ENCODE measurements at places on chromosomes 3 and 15.

GRCh38 chr15:82839136-82839535, 29.7 kb downstream of the WHAMM start:
- no peak for DNase-seq

DNA sequence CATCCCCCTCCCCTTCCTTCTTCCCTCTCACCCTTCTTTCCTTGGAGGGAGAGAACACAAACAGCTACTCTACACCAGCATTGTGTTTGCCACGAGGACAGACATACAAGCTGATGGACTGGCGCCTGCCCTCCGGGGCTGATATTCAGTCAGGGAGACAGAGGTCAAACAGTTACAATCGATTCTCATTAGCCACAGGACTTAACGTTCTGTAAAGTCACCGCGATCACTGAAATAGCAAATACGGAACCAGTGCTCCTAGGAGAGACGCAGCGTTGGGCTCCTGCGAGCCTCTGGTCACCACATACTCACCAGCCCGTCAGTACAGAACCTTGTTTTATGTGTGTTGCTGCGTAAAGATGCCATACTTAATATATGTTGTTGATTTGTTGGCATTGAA, 108.8 kb downstream of the LRRK1 start:
- no peak for DNase-seq

DNA sequence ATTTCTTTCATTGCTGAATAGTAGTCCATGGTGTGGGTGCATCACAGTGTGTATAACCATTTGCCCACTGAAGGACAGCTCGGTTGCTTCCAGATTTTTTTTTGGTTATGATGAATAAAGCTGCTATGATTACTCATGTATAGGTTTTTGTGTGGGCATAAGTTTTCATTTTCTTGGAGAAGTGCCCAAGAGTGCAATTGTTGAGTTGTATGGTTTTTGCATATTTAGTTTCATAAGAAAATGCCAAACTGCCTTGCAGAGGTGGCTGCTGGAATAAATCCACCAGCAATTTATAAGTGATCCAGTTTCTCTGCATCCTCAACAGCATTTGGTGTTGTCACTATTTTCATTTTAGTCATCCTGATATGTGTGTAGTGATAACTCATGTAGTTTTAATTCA, 8.4 kb upstream of the SPESP1 start:
- DNase-seq, result no peak

DNA sequence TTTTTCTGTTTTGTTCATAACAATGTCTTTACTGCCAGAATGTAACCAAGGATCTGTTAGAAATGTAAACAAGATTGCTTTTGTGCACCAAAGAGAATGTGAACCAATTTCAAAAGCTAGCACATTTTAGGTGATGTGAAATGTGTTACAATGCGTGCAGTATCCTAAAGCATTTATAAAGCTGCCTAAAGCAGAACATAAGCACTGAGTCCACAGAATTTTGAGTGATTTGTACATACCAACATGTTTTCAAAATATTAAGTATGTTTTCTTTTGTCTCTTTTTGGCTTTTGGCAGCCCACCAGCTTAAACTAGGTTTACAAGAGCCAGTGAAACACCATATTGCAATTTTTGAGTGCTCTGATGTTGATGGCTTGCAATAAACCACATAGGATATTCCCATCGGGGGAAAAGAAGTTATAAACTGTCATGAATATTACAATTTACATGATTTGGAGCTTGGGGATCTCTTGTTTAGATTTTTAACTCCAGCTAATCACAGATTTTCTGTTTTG, 364.0 kb downstream of the ZIC1 start:
- DNase-seq, result no peak

GRCh38 chr15:97598353-97598798, 362.1 kb upstream of the ARRDC4 start:
- DNase-seq, result no peak

- DNase-seq, result no peak
Observed at GRCh38 chr15:29062626-29063025, 176.9 kb downstream of the APBA2 start.

- peak; percentile 29 for DNase-seq
Observed at GRCh38 chr3:94036909-94037507, 8.6 kb upstream of the STX19 start.

DNA sequence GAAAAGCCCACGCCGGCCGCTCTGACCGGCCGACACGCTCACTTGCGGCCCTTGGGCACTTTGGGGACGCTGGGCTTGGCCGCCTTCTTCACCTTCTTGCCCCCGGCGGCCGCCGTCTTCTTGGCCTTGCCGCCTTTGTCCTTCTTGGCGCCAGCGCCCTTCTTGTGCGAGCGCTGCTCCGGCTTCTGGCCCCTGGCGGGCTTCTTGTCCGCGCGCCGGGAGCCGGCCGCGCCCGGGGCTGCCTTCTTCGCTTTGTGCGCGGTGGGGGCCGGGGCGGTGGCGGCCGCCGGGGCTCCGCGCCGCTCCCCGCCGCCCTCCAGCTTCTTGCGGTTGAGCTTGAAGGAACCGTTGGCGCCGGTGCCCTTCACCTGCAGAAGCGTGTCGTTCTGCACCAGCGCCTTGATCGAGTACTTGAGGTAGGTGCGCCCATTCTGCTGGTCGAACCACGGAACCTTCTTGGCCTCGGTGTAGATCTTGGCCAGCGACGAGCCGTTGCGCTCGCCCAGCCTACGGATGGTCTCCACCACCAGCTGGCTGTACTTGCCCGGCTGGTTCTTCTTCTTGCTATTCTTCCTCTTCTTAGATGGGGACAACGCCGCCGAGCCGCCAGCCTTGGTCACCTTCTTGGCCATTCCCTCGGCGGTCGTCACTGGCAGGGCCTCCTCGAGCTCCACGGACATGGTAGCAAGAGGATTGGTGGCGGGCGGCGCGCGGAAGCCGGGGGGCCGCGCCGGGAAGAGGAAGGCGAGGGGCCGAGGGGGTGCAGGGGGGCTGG, 36.7 kb downstream of the HMCES start:
- DNase-seq, result peak; percentile 33

- DNase-seq, result peak; percentile 41
Observed at GRCh38 chr15:60787837-60788691, 309.1 kb upstream of the ICE2 start.

- no peak for DNase-seq
Observed at GRCh38 chr15:39666677-39667076, 85.8 kb downstream of the THBS1 start.

DNA sequence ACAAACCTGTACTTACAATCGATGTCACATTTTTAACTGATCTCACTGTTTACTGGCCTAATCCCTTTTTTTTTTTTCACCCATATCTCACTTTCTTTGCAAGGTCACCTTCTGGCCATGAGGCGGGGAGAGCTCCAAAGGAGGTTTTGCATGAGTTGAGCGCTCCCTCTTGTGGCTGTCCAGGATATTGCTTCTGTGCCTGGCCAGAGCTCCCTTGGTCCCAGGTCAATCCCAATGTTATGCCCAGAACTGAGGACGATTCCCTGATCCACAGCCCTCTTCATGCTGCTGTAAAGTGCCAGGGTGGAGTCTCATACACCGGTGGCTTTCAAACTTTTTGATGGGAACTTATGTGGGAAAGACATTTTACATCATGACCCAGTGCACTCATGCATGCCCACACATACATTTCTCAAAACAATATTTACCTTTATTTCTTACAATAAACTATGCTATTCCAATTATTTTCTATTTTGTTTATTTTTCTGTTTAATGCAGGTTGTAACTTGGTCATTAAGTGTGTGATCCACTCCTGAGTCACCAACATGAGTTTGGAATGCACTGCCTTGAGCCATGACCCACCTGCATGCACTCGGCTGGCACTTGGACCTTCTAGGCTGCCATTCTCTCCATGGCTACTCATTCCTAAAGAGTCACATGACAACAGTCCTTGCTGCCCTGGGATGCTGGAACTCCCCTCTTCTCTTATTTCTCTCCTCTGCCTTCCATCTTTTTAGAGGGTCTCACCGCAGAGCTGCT, 9.6 kb upstream of the SST start:
- peak; percentile 71 for DNase-seq

- no peak for DNase-seq
Observed at GRCh38 chr3:43180694-43181093, 74.8 kb upstream of the POMGNT2 start.

DNA sequence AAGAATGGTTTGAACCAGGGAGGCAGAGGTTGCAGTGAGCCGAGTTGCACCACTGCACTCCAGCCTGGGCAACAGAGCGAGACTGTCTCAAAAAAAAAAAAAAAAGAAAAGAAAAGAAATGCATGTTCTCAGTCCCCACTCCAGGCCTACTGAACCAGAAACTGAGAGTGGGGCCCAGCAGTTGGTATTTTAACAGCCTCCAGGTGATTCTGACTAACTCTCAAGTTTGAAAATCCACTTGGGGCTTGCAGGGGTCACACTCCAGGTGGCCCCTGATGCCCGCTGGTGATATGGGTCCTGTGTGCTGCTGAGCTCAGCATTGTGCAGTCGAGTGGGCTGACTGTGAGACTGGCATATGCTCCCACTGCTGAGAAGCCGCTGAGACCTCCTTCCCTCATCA, 133.7 kb upstream of the C2CD4B start:
- DNase-seq, result no peak

GRCh38 chr3:116067326-116067725, 378.0 kb downstream of the LSAMP start:
- DNase-seq, result no peak

GRCh38 chr3:1079662-1080061, 13.2 kb upstream of the CNTN6 start:
- DNase-seq, result no peak

GRCh38 chr3:110686701-110687100, 384.9 kb upstream of the NECTIN3 start:
- DNase-seq, result no peak

DNA sequence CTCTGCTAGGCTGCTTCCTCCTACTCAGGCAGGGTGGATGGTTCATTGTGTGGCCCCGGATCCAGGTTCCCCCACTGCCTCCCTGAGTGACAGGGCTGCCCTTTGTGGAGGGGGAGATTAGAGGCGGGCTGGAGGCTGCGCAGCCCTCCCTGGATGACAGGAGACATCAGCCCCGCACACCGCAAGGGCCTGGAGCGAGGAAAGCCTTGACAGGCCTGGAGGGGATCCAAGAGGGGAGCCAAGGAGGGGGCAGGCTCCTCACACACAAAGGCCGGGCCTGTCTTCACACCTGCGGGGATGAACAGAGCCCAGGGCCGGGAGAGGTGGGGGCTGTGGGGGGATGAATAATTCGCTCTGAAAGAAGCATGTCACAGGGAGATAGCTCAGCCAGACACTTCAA, 72.9 kb downstream of the RPN1 start:
- DNase-seq, result no peak

DNA sequence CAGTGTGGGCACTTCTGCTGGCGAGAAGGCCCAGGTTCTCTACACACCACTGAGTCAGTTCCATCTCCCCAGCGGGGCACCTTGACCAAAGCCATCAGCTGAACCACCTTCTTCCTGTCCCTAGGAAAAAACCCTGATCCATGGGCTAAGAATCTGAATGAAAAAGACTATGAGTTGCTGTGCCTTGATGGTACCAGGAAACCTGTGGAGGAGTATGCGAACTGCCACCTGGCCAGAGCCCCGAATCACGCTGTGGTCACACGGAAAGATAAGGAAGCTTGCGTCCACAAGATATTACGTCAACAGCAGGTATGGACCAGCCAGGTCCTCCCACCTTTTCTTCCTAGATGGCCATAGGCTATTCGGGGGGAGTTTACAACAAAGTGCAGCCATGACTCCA, 29.1 kb downstream of the TF start:
- DNase-seq, result no peak

DNA sequence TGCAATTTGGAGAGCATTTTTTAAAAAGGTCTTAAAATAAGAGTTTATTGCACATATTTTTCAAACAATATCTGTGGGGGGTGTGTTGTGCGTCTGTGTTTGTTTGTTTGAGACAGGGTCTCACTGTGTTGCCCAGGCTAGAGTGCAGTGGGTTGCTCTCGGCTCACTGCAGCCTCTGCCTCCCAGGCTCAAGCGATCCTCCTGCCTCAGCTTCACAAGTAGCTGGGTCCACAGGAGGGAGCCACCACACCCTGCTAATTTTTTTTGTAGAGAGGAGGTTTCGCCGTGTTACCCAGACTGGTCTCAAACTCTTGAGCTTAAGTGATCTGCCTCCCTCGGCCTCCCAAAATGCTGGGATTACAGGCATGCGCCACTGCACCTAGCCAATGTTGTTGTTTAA, 2.7 kb downstream of the MLF1 start:
- no peak for DNase-seq

DNA sequence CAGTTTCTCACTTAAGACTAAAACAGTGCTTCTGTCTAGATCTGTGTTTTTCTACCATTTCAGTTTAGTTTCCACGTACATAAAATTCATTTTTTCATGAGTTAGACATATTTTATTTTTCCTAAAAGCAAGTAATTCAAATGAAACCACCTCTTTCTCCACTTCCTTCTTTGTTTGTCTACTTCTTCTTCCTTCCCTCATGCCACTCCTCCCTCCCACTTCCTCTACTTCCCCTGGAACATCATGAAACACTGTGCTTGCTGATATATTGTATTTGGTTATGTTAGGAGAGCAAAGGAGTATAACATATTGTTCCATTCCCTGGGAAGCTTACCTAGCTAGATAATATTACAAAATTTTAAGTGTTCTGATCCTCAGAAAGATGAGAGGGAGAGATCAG, 36.7 kb upstream of the GOLGA8B start:
- DNase-seq, result no peak

DNA sequence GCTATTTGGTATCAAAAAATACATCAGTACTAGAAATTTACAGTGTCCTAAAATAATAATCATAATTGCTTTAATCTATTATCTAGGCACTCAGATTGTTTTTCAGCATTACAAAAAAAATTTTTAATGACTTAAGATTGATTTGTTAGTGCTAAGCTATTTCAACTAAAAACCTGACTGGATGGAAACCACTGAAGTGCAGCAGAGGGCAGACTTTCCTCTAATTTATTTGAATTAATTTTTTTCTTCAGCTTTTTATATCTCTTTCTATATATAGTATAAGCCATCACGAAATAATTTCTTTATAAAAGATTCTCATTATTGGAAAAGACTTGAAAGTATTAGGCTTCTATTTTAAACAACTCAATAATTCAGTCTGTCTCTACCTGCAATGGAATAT, 131.4 kb downstream of the IQCH start:
- DNase-seq, result no peak

GRCh38 chr3:162370141-162370540, 873.5 kb downstream of the OTOL1 start:
- DNase-seq, result no peak

GRCh38 chr3:31891876-31892455, 89.1 kb downstream of the OSBPL10 start:
- DNase-seq, result no peak

DNA sequence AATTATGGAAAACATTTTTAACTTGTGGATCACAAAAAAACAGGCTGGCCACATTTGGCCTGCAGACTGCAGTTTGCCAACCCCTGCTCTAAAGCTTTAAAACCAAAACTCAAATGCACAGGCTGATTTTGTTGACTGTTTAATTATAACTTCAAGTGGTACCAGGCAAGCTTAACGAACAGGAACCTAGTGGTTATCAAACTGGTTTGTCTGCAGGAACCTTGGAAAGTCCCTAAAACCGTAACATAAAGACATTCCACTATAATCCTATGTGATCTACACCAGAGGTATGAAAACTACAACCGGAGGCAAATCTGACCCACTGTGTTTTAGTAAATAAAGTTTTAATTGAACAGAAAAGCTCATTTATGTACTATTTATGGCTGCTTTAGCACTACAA, 52.4 kb downstream of the TBL1XR1 start:
- DNase-seq, result peak; percentile 76
